ENCODE measurements at places on chromosomes 7 and 10.

GRCh38 chr7:867406-868188, 8.8 kb upstream of the GET4 start:
- no peak for DNase-seq

GRCh38 chr10:70201105-70201504, 30.8 kb upstream of the SAR1A start:
- no peak for DNase-seq

GRCh38 chr10:99941942-99942820, 67.6 kb downstream of the DNMBP start:
- DNase-seq: no peak

DNA sequence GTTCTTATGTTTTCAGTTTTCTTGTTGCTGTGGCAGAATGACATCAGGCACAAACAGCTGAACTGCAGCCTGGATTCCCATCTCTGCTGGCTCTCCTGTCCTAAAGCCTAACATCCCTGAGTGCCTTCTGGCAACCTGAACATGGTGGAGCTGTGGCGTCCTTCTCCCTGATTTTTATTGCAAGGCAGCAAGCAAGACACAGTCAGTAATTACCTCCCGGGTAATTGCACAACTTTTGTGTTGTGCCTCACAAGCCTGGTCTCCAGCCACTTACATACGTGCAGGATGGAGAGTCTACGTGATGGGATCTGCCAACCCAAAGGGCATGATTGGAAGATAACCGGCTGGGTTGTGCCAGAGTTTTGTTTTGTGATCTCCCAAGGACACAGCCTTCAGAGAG, 116.1 kb upstream of the PARD3 start:
- DNase-seq: no peak

DNA sequence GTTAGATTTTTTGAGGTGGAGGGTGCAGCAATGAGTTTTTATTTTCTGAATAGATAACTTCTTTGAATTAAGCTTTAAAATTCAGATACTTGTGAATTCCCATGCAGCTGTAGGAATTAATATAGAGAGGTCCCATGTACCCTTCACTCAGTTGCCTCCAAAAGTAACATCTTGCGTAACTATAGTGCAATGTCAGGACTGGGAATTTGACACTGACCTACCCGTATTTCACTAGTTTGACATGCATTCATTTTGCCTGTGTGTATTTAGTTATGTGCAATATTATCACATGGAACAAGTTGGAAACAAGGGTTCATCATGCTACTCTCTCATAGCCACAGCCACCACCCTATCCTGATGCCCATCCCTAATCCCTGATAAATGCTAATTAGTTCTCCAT, 147.1 kb upstream of the IGFBP3 start:
- DNase-seq: no peak
